Activated effector memory CD4-positive, alpha-beta T cell treated with anti-CD3 and anti-CD28 coated beads, Interleukin-2, amount 50 U/mL, for 16 hours (primary cell): ENCODE measurements at places on chromosomes 3 and 15.

DNA sequence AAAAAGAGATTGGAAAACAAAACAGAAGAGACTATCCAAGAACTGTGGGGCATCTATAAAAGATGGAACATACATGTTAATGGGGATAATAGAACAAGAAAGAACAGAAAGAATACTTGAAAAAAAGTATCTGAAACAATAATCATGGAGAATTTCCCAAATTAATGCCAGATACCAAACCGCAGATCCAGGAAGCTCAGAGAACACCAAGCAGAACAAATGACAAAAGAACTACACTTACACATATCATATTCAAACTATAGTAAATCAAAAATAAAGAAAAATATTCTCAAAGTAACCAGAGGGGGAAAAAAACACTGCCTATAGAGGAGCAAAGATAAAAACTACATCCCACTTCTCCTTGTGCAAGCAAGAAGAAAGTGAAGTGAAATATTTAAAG, 40.0 kb downstream of the CLASP2 start:
- no peak for DNase-seq

GRCh38 chr15:64776402-64776786, 1.0 kb upstream of the RBPMS2 start:
- DNase-seq = no peak

GRCh38 chr15:99437315-99438223, 128.2 kb upstream of the MEF2A start:
- peak; percentile 53 for DNase-seq

- peak; percentile 67 for DNase-seq
Measured at GRCh38 chr3:172516318-172517214, 6.7 kb downstream of the TNFSF10 start.

GRCh38 chr15:45150481-45150880, 20.7 kb downstream of the DUOX1 start:
- DNase-seq = no peak

DNA sequence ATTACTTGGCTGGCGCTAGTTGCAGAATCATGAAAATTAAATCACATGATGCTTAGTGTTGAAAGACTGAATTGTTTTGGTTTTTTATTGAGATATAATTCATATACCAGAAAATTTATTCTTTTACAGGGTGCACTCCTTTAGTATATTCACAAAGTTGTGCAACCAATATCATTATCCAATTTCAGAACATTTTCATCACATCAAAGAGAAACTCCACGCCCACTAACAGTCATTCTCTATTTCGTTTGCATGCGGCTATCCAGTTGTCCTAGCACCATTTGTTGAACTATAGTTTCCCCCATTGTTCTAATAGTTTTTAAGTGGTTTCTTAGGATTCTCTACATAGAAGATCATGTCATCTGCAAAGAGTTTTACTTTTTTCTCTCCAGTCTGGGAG, 3.7 kb downstream of the EHD4 start:
- no peak for DNase-seq

DNA sequence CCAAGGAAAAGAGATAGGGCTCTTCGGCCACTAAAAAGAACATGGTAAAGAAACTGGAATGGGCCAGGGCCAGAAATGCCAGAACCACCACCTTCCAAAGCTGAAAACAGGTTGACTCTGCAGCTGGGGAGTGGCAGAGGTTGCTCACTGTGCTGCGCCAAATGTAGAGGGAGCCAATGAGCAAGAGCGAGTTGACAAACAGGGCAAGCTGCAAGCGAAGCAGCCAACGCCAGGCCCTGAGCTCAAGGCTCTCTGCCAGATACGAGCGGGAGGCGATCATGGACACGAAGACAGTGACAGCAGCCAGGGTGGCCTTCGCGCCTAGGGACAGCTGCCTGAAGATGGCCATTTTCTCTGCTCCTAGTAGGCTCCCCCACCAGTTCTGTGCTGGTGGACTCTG, 3.1 kb downstream of the GLB1 start:
- no peak for DNase-seq

DNA sequence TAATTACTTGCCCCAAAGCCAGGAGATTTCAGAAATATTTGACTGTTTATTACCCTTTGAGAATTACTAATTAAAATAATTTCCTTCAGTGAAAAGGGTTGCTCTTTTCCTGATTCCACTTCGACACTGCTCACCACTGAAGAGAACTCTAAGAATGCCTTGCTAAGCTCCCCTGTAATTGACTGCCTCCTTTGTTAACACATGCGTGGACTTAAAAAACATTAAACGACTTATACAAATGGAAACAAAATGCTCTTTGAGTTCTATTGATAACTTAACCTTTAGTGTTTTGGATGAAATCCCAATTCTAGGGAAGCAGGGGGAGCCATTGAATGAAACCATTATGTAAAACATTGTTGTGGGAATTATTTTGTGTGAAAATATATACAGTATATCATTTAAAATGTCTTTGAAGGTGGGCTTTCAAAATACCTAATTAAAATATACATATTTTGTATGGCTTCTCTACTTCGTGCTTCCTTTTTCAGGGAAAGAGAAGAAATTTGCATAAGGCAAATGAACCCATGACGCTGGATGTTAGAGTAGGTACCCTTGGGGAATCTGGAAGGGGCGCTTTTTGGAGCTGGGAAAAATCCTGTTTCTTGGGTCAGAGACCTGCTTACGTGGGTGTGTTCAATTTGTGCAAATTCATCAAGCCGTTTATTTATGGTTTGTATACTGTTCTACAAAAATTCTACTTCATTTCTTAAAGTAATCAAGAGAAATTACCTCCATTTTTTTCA, 64.2 kb downstream of the WWTR1 start:
- no peak for DNase-seq
